Fibroblast of skin of right biceps (primary cell): ENCODE measurements at places on chromosomes 5 and 9.

- DNase-seq: no peak
These were observed 56.1 kb downstream of the CHD1 start for GRCh38 chr5:98872674-98873073.

DNA sequence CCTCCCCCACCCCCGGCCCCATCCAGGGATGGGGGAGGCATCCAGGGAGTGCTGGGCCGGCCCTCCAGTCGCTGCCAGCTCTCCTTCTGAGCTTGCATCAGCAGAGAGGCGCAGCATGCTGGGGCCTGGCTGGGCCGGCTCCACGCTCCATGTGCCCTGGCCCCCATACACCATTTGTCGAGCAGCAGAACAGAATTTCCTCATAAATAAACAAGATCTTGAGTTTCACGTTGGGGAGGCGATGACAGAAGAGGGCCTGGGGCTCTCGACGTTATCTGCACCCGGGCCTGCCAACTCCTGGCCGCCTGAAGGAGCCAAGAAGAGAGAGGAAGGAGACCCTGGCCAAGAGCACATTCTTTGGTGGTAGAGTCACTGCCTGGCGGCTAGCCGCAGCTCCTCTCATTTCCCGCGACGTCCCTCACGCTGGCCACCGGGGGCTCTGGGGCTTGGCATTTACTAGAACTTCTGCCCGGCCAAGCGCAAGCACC, 177.0 kb downstream of the FGF18 start:
- DNase-seq: peak; percentile 78

GRCh38 chr5:122915717-122916461, 70.5 kb downstream of the SNX24 start:
- no peak for DNase-seq

DNA sequence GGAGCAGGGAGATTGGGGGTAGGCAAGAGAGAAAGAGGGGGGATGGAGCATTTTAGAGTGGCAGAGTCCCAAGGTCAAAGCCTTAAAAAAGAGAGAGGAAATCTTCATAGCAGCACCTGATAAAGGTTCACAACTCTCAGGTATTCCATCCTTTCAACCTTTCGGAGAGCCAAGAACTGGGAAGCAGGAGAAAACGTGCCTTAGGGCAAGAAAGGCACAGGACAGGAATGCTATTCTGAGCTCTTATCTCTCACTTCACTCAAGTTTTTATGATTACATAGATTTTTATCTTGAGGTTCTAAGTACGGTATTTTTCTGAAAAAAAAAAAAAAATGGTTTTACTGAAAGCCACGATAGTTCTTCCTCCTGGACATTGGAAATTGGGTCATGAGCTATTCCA, 34.5 kb upstream of the SMAD5 start:
- no peak for DNase-seq

DNA sequence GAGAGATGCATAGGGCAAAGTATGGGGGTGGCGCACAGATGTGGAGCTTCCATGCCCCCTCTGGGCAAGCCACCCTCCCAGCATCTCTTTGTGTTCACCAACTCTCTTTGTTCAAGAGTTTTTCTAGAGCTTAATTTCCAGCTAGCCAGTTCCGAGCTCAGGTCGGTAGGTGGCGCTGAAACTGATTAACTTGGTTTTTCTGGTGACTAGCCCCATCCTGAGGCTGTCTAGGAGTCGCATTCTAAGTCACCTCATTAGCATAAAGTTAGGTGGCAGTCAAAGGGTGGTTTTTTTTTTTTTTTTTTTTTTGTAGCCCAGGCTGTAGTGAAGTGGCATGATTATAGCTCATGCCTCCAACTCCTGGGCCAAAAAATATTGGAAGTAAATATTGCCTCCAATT, 476.4 kb downstream of the KDM4C start:
- peak; percentile 33 for DNase-seq

DNA sequence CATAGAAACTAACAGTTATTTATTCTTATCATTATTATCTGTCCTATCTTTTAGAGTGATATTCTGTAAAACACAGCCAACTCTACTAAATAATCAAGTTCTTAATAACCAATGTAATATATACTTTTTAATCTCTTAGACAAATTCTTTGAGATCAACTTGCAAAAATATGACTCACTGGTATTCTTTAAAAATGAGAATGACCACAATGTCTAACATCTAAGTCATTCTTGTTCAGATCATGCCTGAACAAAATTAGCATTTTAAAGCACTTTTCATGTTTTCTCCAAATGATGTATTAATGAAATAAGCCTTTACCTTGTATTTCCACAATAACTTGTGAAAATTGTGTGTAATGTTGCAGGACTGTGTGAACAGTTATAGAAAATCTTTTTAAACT, 356.9 kb upstream of the RGMB start:
- DNase-seq: peak; percentile 63

DNA sequence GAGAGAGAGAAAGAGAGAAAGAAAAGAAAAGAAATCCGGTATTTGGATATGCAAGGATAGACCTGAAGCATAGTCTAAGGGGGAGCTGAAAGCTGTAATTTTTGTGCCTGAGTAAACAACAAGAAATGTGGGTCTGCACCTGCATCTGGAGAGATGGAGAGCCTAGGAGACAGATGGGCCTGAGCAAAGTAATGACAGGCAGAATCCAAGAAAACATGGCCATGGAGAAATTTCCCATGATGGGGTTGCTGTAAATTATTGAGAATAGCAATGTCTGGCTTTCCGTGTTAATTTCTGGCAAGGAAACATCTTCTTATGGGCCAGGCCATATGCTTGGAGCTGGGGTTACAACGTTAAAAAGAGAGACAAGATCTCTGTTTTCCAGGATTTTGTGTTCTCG, 40.2 kb downstream of the YIPF5 start:
- no peak for DNase-seq

DNA sequence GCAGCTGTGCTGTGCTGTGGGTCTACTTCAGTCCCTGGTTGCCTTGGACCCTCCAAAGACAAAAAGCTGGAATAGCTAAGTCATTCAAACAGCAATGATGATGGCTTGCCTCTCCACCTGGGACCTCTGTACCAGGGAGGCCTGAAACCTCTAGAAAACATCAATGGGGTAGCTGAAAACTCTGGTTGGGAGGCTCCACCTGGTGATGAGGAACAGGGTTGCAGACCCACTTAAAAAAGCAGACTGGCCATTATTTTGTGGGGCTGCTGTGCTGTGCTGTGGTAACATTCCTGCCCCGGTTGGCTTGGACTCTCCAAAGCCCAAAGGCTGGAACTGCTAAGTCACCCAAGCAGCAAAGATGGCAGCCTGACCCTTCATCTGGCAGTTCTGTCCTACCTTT, 839.3 kb upstream of the ARRDC3 start:
- no peak for DNase-seq

DNA sequence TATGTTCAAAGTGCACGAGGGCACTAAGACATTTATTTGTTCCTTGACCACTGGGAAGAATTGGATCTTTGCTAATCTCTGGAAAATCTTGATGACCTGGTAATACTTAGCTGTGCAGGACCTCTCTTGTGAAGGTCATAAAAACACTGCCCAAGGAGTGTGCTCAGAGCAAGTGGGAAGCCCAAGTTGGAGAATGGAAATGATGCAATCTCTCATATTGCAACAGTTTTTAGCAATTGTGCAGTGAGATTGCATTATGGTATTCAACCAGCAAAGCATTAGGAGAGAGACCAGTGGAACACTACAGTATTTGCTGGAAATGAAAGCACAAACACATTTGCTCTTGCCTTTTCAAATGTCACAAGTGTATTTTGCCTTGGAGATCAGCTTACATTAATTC, 34.5 kb downstream of the TXNDC8 start:
- DNase-seq: peak; percentile 58

DNA sequence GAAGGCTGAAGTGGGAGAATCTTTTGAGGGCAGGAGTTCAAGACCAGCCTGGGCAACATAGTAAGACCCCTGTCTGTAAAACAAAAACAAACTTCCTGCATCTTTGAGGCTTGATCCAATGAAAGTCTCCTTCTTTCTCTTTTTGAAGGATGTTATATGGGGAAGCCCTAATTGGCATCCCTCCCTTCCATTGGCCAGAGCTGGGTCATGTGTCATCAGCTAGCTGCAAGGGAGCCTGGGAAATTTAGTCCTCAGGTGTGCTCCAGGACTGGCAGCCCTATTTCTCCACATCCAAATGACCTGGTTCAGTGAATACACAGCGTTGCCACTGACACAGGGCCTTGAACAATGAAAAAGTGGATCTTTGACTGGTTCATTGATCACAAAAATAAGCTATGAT, 9.0 kb upstream of the IER5L start:
- DNase-seq: no peak

GRCh38 chr9:37283730-37284325, 138.7 kb upstream of the GRHPR start:
- DNase-seq: peak; percentile 81
